ENCODE measurements at places on chromosomes 5 and 9.

- no peak for DNase-seq
These were observed 23.7 kb upstream of the UGCG start for GRCh38 chr9:111872886-111873285.

DNA sequence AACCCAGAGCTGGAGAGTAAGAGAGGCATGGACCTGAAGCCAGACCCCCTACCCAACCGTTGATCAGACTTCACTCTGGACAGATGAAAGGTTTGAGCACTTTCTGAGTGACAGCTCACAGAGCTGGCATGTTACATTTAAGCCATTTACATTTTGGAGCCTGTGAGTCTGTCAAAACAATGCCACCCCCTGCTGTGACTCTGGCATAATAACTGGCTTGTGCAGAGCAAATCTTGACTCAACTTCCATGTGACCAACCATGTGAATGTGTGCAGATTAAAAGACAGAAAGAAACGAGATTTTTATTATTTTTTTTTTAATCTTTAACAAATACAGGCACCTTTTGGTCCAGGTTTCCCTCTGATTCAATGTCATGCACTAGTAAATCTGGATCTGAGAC lies 48.5 kb downstream of the MFAP3 start:
- no peak for DNase-seq

DNA sequence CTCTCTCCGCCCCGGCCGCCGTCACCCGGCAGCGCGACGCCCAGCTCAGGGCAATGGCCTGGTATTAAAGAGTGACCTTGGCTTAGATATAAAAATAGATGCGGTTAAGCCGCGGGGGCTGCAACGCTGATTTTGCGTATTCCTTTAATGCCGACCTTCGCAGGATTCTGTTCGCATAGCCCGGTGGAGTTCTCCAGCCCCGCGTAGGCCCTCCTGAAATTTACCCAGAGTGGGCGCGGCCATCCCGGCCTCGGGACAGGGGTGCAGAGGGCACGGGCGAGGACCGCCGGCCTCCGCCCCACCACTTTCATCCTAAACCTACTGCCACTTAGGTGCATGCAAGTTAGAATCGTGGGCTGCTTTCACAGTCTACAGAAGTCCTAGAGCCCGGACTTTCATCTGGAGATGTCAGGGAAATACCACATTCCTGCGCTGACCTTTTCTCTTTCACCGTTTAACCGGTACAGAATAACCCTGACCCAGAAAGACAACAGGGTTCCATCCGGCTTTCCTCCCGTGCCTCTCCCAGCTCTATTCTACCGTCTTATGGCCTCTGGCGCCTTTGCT lies 492 bp upstream of the FAM169A start:
- DNase-seq = no peak

DNA sequence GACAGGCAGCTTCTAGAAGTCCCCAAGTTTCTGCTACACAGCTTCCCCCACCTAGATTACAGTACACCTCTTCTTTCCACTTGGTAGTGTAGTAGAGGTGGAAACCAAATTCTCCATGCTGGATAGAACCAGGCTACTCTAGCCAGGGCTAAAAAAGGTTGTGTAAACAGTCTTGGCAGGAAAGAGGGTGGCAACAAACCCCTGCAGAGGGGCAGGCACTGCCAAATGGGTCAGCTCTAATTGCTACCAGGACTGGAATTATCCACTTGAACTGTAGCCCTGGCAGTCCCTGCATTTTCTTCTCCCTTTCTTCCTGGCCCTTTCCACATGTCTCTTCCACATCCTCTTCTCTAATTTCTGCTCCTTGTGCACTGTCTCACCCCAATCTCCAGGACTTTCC lies 24.8 kb downstream of the RANBP3L start:
- no peak for DNase-seq

GRCh38 chr9:108133101-108133500 lies 643.5 kb upstream of the KLF4 start:
- no peak for DNase-seq

DNA sequence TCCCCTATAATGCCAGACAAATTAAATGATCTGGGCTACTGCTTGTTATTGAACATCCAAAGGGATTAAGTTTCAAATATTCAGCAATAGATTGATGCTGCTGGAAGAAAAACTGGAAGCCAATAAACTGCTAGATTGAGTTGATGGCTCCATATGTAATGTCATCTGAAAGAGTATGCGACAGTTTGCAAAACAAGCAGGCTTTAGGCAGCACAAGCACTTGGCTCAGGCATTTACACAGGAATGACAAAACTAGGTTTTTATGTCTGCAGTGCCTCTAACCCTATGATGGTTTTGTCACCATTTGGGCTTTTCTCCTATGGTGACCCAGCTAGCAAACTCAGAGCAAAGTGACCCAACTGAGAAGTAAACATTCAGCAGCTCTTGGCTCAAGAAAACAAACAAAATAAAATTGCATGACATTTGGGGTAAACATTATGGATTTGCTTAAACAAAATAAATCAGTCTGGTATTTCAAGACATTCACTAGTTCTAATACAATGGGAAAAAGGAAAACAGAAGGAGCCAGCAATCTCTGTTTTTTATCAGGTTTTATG lies 978.5 kb downstream of the DTWD2 start:
- no peak for DNase-seq

DNA sequence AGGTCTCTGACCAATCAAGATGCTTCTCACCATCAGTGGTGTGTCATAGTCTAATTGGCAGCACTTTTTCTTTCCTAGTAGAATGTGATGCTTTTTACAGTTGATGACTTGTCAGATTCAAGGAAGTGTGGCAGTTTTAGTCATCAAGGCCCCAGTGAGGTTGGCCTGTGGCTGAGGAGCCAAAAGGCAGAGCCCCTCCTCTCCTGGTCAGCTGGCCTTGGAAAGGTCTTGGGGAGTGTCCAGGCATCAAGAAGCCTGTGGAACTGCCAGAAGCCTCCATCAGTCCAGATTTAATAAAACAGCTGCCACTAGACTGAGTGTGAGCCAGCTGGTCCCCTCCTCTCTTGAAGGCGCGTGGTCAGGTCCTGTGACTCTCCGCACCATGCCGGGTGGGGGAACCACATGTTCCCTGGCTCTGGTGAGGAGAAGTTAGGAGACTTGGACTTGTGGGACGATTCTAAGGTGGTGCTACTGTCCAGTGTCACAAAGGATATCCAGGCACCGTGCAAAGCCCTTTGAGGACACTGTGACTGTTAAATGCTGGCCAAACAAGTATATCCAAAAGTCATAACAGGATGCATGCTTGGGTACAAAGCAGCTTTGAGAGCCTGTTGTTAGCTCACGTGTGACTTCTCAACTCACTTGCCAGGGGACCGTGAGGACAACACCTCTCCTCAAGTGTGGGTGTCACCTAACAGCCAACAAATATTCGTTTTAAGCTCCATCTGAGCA lies 6.1 kb upstream of the ANGPTL2 start:
- no peak for DNase-seq

DNA sequence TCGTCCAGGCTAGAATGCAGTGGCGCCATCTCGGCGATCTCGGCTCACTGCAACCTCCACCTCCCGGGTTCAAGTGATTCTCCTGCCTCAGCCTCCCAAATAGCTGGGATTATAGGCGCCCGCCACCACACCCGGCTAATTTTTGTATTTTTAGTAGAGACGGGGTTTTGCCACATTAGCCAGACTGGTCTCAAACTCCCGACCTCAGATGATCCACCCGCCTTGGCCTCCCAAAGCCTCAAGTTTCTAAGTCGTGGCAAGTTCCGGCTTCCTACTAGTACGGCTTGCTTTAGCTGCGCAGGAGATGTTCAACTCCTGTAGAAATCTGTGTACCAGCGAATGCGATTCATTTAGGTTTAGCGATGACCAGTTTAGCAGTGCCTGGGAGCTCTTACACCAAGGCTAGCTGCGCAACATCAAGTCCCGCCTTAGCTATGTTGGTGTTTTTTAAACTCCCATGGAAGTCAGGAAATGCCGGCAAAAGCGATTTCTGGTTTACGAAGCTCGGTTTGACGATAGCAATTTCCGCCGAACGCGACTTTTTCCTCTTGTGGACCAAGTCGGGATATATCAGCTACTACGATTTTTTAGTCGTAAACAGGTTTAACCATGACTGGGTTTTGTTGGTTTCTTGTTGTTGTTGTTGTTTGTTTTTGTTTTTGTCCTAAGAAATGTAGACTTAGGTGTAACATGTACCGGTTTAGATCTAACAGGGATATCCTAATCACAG lies 46.4 kb downstream of the ANXA2R start:
- no peak for DNase-seq

GRCh38 chr5:3843706-3844105 lies 248.1 kb downstream of the IRX1 start:
- DNase-seq = no peak

- no peak for DNase-seq
These were observed 503.6 kb upstream of the PAPPA start for GRCh38 chr9:115649991-115650472.

- no peak for DNase-seq
These were observed 33.5 kb downstream of the CSNK1G3 start for GRCh38 chr5:123545506-123545905.

DNA sequence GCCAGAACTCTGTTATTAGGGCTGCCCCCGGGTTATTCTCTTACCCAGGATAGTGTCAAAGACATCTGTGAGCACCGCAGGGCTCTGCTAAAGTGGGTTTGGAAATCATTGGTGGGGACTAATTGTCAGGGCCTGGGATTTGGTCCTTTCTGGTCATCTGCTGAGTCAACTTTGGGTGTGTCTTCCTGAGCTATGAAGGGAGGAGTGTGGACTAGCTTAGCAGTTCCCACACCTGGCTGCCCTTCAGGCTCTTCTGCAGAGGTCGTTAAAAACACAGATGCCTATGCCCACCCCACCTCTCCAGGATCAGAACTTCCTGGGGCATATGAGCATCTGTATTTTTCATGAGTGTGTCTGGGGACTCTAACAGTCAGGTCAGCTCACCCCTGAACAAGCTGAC lies 352.2 kb downstream of the SLIT3 start:
- DNase-seq = no peak

GRCh38 chr5:96120120-96120519 lies 158.5 kb upstream of the ELL2 start:
- DNase-seq = no peak

DNA sequence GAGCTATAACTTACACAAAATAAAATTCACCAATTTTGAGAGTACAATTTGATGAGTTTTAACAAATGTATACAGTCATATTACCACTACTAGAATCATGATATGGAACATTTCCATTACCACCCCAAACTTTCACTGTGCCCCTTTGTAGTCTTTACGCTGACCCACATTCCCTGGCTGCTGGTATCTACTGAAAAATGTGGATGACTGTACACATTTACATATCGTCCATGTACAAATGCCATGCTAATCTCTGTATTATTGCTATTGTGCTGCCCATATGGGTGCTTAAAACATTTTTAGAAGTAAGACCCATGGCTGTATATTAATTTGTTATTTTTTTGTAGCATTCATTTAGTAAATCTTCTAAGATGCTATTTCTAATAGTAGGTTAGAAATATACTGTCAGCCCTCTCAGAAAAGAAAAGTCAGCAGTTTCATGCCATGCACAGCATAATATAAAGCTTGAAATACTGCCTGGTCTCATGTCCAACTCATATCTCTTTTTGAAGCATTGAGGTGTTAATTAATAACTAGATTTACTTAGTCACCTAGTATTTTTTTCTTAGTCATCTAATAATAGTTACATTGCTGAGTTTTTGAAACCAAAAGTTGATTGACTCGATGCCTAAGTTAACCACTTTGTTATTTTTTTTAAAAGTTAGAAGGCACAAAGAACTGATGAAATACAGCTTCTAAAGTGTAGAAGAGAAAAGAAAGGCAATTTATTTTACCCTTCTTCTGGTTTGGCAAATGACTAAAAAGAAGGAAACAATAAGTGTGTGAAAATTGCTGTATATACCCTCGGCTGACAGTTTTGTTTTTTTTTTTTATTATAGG lies 188.3 kb upstream of the MEF2C start:
- DNase-seq = no peak

GRCh38 chr5:17817990-17818389 lies 183.7 kb downstream of the TAF11L14 start:
- DNase-seq = no peak

GRCh38 chr9:85536076-85536475 lies 205.7 kb downstream of the AGTPBP1 start:
- no peak for DNase-seq

GRCh38 chr9:136348691-136349090 lies 14.9 kb downstream of the DNLZ start:
- DNase-seq = no peak

DNA sequence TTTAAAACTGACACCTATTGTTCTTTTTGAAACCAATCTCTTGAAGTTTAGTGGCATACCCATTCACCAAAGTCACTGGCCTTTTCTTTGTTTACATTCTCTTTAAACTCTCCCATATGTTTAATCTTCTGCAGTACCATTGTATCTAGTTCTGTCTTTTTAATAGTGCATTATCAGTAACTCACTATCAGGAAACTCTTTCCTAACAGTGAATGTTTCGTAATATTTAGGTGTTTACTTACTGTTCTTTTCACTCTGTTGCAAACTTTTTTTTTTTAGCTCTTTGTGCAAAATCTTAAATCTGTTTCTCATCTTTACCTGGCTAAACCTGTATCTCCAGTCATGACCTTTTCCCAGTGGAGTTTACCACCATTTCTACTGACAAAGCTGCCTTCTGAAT lies 17.2 kb downstream of the SMAD5 start:
- DNase-seq = no peak

GRCh38 chr5:73497497-73498056 lies 665 bp upstream of the BTF3 start:
- DNase-seq = no peak

- no peak for DNase-seq
These were observed 54.0 kb downstream of the SCAI start for GRCh38 chr9:125089331-125089730.

GRCh38 chr9:15268317-15268716 lies 38.7 kb downstream of the TTC39B start:
- DNase-seq = no peak

GRCh38 chr5:135240283-135240633 lies 158.8 kb downstream of the MACROH2A1 start:
- DNase-seq = no peak

- no peak for DNase-seq
These were observed 74.0 kb downstream of the COL27A1 start for GRCh38 chr9:114229295-114229694.

GRCh38 chr5:126443374-126443851 lies 20.2 kb downstream of the GRAMD2B start:
- DNase-seq = no peak

DNA sequence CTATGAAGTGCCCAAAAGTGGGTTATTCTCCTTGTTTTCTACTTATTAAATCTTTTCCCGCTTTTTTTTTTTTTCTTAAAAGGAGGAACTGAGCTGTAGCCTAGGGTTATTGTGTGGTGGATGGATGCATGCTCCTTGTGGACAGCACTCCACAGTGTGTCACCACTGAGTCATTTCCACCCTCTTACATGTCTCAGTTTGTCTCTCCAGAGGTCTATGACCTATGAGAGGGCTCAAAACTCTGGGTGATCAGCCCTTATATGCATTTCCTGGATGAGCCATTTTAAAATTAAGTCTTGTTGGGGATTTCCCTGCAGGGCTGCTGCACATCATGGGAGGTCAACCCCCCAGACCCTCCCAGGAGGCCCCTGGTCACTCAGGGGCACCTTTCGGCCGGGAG lies 102.2 kb upstream of the MOCS2 start:
- DNase-seq = no peak

- no peak for DNase-seq
These were observed 8.3 kb downstream of the WDR31 start for GRCh38 chr9:113331780-113332179.
